NCI-H524 (cell line): ENCODE measurements at places on chromosomes 2 and 18.

GRCh38 chr18:10913919-10914318, 235.4 kb downstream of the PIEZO2 start:
- no peak for DNase-seq

- no peak for DNase-seq
Observed at GRCh38 chr18:8562070-8562469, 47.2 kb upstream of the RAB12 start.

- DNase-seq, result no peak
Observed at GRCh38 chr2:201406077-201406662, 45.1 kb downstream of the TRAK2 start.

- DNase-seq, result no peak
Observed at GRCh38 chr2:54568876-54569321, 112.8 kb downstream of the SPTBN1 start.

DNA sequence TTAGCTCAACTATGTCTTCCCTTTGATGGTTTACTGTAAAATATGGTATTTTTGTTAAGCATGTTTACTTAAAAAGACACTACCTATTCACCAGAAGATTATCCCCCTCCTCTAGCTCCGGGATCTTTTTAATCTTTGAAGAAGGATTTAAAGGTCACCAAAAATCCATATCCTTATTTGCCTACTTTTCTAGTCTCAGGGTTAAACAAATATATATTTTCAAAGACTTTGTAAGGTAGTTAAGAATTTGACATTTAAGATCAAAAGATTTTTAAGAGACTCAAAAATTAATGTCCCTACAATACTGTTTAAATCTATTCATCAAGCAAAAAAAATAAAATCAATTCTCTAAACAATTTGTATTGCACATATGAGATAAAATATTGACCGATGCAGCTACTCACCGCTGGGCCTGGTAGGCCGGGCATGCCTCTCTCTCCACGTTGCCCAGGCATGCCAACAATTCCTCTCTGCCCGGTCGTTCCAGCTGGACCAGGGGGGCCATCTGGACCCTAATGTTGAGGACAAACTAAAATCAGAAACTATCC, 76.1 kb downstream of the COL3A1 start:
- DNase-seq, result peak; percentile 0

DNA sequence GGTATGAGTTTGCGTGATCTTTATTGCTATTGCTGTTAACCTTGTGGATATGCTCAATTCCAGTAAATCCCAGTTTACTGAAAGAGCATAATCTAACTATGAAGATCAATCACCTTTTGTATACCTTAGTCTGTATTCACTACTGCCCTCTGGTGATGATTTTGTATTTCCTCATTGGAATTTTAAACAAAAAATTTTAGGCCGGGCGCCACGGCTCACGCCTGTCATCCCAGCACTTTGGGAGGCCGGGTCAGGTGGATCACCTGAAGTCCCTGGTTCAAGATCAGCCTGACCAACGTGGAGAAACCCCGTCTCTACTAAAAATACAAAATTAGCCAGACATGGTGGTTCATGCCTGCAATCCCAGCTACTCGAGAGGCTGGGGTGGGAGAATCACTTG, 5.1 kb downstream of the COMMD1 start:
- no peak for DNase-seq

- no peak for DNase-seq
Observed at GRCh38 chr2:191100216-191100615, 50.6 kb downstream of the STAT4 start.

- DNase-seq, result no peak
Observed at GRCh38 chr2:145199827-145200706, 680.1 kb upstream of the ZEB2 start.

DNA sequence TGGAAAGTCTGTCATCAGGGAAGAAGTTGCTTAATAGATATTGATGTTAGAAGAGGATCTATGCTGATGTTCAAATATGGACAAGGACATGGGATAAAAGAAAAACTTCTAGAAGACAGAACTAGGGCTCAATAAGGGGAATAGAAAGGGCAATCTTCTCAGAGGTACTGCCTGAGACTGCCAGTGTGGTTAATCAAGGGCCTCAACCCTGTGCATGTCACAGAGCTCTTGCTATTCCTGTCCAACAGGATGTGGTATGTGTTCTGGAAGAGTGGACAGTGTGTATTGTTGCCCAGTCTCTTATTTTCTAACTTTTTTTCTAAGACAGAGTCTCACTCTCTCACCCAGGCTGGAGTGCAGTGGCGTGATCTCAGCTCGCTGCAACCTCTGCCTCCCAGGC, 27.8 kb upstream of the RNF125 start:
- no peak for DNase-seq

DNA sequence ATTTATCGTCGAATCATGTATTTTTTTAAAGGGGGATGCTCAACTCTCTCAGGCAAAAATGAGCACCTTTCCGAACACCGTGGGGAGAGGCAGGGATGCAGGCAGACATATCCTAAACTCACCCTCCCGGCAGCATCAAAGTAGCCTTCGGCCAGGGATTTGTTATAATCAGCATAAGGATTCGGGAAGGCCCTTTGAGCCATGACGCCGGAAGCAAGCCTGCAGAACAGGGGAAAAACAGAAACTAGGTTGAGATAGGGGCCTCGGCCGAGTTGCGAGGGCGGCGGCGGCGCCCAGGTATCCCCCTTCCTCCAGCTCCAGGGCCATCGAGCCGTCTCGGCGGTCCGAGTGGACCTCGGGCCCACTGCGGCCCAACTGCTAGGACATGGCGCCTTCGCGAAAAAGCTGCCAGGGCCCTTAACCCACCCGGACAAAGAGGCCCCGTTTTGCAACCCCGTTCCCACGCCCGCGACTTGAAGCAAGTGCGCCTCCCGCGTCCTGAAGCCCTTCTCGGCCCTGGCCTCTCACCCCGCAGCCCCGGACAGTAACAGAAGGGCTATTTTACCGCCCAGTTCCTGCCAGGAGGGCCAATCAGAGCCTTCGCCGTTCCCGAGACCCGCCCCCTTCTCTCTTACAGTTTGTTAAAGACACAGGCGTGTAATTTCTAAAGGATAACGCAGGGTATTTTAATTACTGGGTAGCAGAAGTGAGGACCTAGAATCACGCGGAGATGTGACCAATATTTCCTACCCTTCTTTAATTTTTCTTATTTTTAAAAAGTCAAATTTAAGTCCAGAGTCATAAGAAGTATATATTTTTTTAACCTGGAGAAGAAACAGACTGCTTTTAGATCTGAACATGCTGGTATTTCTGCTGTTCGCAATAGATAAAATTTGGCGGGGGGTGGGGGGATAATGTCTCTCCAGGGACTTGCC, at the start of gene LANCL1:
Gene LANCL1, minus strand, starts transcription at position 566 of the 935 bp plus-strand sequence. Its CDS starts 363 bp downstream, at position 203.
- DNase-seq, result peak; percentile 90

- DNase-seq, result peak; percentile 85
Observed at GRCh38 chr2:66679442-66679841, 244.5 kb downstream of the MEIS1 start.

- DNase-seq, result no peak
Observed at GRCh38 chr18:54260396-54261072, 8.8 kb upstream of the POLI start.

GRCh38 chr2:180523621-180524340, 456.6 kb upstream of the UBE2E3 start:
- DNase-seq, result no peak

- DNase-seq, result no peak
Observed at GRCh38 chr18:50671376-50671775, 111.5 kb downstream of the MAPK4 start.

DNA sequence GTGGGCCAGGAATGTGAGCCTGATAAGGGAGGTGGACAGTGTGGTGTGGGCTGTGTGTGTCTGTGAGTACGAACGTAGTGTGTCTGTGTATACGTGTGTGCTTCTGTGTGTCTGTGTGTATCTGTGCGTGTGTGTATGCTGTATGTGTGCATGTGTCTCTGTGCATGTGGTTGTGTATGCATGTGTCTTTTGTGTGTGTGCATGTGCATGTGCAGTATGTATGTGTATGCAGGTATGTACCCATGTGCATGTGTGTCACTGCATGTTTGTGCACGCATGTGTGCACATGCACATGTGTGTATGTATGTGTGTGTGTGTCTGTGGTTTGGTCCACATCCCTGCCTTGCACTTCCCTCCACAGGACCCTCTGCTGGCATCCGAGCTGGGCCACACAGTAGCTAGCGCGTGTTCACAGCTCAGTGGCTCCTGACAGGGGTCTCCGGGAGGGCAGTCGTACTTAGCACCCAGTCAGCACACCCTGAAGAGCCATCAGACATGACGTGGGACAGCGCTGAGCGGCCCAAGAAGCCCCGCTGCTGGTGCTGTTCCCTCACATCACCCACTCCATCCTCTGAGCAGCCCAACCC, 114.3 kb downstream of the CELF4 start:
- DNase-seq, result no peak
